ENCODE measurements at places on chromosomes 2 and 18.

DNA sequence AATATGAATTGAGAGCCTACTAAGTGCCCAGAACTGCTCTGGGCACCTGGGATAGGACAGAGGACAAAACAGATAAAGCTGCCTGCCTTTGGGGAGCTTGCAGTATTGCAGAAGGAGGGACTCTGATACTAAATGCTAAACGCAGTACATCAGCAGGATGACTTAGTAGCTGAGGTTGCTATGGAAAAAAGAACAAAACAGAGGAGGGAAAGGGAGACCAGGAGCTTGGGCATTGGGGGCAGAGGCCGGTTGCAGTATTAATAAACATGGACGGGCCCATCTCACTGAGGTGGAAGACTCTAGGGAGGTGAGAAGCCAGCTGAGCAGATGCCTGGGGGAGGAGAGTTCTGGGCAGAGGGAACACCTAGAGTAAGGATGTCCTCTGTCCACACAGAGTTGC, 66.1 kb upstream of the SP3 start:
- DNase-seq, result no peak

DNA sequence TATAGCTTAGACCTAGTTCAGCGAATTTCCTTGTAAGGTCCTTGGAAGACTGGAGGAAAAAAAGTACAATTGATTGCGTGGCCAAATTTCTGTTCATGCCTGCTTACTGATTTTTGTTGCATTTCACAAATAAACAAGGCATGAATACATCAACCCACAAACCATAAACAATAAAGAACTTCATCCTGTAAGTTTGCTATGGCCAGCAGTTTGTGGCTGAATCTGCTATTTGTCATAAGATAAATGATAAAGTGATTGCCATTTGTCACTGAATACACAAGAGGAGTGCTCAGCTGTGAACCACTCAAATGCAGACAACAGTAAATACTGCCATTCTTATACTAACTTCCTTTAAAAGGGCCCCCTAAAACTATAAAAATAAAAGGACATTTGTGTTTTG, 259.5 kb downstream of the CCDC178 start:
- DNase-seq, result no peak

GRCh38 chr2:110718990-110719389, 13.4 kb upstream of the ACOXL start:
- no peak for DNase-seq

DNA sequence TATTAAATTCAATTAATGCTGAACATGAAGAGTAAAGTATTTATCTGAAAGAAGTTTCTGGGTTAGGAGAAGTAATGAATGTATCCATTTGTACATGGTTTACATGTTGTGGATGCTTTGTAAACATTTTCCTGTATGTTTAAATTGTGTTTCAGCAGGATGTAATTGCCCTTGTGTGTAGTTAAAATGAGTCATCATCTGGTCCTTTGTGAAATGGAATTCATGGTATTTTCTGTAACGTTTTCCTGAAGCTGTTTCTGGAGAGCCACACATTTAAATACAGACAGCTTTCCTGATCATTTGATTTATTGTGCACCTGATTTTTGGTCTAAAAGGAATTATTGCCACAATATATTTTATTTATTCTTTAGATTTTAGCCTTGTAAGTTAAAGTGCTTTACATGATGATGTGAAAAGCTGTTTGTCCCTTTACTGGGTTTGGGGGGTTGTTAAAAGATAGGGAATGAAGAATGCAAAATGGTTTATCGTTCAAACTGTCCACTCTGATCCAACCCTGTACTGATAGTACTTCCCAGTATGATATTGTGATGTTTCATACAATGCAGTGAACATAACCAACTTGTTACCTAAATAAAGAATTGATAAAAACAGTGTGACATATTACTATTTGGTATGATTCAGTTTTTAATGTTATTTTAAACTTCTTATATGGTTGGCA, 41.7 kb upstream of the SLC3A1 start:
- DNase-seq, result no peak

DNA sequence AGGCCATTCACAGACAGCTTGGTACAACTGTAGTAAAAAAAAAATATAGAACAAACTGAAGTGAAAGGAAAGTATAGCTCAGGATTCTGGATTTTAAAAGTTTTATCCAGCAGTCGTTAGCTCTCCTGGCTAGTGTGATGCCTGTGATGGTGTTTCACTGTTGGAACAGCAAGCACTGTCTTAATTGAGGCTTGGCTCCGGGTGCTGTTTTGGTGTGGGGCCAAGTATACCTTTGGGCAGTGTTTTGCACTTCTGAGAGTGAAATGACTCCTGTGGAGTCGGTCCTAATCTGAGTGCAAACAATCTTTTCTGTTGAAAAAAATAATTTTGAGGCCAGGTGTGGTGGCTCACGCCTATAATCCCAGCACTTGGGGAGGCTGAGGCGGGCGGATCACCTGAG, 28.7 kb upstream of the RAB1A start:
- DNase-seq, result no peak

GRCh38 chr2:173667014-173667413, 298.2 kb downstream of the SP3 start:
- DNase-seq, result no peak

DNA sequence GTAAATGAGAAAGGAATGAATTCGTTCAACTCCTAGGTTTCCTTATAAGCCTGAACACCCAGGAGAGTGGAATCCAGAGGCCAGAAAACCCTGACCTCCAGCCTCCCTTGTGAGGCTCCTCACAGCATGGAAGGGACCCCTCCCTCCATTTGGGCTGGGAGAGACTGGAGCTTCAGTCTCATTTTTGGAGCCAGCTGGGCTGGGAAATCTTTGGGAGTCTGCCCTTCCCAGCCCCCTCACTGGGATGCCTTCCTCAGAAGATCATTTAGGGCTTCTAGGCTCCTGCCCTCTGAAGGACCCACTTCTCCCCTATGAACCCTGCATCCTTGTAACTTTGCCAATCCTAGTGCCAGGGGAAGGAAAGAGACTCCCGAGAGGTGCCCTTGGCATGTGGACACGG, 346.1 kb downstream of the CYP26B1 start:
- DNase-seq, result no peak

- DNase-seq, result no peak
Observed at GRCh38 chr2:168552450-168552856, 96.4 kb downstream of the CERS6 start.

DNA sequence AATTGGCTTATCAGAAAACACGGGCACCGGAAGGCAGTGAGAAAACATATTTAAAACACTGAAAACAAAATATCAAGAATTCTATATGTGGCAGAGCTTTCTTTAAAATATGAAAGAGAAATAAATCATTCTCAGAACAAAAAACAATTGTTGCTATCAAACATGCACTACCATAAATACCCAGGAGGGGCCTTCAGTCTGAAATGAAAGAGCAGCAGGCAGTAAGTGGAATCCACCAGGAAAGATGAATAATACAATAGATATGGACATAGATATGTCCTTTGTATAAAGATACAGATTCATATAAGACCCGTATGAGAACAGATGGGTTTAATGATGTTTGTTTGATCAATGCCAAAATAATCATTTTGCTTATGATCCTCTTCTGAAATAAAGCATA, 142.0 kb downstream of the TMEM18 start:
- no peak for DNase-seq

DNA sequence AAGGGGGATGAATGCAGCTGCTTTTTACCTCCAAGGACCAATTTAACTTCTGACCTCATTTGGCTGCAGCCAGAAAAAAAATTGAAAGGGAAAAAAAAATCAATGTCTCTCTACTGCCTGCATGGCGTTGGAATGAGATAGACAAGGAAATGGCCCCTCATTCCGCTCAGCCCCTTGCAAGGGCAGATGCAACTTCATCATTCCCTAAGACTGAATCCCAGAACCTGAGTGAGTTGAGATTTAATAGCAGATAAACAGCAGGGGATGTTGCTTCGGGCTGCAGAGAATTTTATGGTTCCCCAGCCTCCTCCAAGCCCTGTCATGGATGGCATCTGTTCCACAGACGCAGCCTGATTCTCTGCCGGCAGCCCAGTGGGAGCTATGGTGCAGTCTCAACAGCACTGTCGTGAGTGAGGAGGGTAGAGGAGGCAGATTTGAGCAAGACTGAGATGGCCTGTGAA, 49.0 kb downstream of the CAPN13 start:
- DNase-seq, result no peak
